Right renal cortex interstitium (tissue), 3 donors: ENCODE measurements at places on chromosomes 3 and 15. TPM values are rescaled to one million over a fixed set of nuclear protein-coding genes. Genes with fewer than 3 reads are reported as not detected.

CPNE9 gene
- 0.14 TPM for polyA plus RNA-seq

PLA2G4D gene
- polyA plus RNA-seq: 0.04 TPM

RTP4 gene
- polyA plus RNA-seq: 0.82 TPM

TRIM59 gene
- 18.1 TPM for polyA plus RNA-seq

KBTBD8 gene
- 1.1 TPM for polyA plus RNA-seq

ACY1 gene
- 108 TPM for polyA plus RNA-seq

RAD54L2 gene
- 14.9 TPM for polyA plus RNA-seq

RASL12 gene
- polyA plus RNA-seq: 7.8 TPM

ECE2 gene
- 0.10 TPM for polyA plus RNA-seq

DNA sequence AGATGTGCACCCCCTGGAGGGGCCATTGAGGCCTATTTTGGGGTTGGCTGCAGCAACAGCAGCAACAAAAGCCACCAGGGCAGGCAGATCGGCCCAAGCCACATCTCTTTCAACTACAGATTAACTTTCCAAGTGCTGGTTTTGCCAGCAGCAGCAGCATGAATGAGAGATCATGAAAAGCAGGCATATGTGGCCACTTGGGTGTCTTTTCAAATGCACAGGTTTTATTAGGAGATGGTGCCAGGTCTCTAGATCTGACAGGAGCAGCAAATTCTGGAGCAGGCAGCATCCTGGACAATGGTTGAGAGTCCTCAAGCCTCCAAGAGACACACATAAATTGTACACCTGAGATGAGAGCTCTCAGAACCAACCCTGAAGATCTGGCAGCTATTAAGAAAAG is 31.7 kb upstream of the CCDC66 start:
- no peak for DNase-seq

DNA sequence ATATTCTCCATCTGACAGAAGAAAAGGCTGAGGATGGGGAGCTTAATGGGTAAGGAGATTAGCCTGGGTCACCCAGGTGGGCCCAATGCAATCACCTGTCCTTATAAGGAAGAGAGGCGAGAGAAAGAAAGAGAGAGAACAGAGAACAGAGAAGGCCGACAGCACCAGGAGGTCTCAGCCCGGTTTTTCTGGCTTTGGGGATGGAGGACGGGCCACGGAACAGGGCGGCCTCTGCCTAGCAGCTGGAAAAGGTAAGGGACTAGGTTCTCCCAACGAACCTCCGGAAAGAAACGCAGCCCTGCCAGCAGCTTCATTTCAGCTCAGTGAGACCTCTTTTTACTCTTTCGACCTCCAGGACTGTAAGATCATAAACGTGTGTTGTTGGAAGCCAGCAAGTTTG is 196.0 kb upstream of the LYSMD4 start:
- no peak for DNase-seq

GRCh38 chr3:45985532-45986302 is 9.9 kb downstream of the FYCO1 start:
- no peak for DNase-seq

DNA sequence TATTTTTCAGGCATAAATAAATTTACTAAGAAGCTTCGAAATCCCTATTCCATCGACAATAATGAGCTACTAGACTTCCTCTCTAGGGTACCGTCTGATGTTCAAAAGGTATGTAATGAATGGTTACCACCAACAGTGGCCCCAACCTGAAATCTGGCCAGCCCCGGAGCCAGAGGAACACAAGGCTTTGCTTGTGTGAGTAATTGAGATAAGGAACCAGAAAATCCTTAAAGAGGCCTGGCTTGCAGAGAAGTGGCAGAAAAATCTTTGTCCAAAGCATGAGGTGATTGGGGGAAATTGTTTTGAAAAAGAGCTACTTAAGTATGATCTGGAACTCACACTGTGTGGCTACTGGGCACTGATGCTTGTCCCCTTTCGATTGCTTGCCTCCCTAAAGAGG is 245.3 kb downstream of the MCTP2 start:
- no peak for DNase-seq

DNA sequence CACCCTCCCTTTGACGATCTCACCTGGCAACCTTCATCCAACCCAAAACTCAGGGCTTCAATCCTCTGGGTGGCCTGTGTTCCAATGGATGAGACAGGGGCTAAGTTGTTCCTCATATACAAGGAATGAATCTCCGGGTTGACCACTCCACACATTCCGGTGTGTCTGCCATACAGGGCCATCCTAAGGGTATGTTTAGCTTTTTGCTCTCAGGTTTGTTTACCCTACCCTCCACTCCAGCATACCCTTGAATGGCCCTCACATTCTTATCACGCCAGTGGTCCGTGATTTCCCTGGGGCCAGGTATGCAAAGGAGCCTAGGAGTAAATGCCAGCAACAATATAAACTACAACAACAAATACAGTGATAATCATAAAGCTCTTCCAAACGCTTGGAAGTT is 45.7 kb upstream of the VGLL3 start:
- no peak for DNase-seq

GRCh38 chr15:72319985-72320671 is at the start of gene CELF6:
TSS of gene CELF6 (minus strand) at chr15:72320157. CDS start at chr15:72319874, 283 bp downstream.
- peak; percentile 65 for DNase-seq

DNA sequence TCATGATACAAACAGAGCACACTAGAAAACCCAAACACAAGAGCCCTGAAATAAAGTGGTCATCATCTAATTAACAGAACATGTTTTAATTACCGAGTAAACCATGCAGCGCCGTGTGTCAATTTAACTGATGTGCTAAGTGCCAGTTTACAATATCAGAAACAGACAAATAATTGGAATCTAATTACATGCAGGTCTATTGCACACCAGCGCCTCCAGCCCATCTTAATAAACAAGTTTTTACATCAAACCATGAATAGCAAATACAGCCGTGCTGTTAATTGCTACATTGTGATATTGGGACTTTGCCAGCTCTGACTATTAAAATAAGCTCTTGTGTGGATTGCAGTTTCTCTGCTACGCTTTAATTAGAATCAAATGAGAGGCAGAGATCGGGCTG is 510.2 kb upstream of the MDFIC2 start:
- no peak for DNase-seq

- no peak for DNase-seq
Observed at GRCh38 chr3:131998027-131998426, 36.8 kb downstream of the CPNE4 start.

DNA sequence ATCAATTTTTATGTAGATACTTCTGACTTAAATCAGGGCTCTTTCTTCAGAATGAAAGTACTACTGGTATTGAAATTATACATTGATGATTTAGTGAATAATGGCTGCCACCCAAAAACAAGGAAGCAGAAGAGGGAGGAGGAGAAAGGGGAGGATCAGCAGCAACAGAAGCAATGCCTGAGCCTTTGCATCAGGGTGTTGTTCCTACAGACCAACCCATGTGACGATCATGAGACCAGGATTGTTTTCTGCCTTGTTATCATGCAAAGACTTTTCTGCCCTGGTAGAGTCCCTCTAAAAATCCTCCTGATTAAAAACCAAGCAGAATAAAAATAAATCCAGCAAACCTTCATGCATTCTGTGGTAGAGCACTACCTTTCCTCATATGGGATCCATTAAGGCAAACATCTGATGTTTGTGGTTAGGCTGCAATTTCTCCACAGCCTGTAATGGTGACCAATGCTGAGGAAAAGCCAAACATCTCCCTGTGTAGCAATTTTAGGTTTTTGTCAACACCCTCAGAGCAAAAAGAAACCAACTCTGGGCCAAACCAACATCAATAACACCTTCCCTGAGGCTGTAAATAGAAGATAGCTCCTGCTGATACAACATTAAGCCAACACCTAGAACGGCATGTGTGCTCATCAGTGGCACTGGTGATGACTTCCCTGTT is 191.7 kb downstream of the ATP8B4 start:
- no peak for DNase-seq

DNA sequence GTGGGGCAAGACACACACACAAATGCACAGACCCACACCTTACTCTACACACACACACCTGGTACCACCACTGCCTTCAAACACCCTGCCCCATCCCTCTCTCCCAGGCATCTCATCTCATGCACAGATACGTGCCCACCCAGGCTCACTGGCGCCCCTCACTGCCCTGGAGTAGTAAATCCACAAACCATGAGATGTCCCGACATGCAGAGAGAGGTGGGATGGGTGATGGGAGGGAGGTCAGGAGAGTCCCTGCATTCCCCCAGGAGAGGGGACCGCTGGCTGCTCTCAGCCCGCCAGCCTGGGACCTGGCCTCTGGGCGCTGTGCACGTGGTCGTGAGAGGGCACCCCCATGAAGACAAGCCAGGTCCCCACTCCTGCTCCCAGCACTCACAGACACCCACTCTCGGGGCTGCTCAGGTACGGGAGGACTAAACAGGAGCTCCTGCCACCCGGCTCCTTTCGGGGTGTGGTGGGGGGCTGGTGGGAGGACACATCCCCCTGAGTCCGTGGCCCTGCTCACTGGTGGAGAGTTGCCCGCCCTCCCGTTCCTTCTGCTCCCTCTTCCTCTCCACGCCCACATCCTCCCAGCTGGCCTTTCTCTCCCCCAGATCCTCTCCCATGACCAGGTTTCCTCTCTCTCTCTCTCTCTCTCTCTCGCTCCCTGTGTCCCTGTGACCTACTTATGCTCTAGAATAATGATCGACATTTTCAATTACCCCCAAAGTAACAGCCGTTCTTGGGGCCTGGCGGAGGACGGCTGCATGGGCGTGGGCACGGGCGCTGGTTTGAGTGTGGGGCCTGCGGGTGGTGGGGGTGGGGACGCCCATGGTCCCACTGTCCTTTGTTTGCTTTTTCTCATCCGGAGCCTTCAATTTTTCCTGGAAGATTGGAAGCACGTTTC is 18.9 kb upstream of the CSPG4 start:
- no peak for DNase-seq

- no peak for DNase-seq
Observed at GRCh38 chr3:195148549-195148948, 122.4 kb downstream of the XXYLT1 start.

DNA sequence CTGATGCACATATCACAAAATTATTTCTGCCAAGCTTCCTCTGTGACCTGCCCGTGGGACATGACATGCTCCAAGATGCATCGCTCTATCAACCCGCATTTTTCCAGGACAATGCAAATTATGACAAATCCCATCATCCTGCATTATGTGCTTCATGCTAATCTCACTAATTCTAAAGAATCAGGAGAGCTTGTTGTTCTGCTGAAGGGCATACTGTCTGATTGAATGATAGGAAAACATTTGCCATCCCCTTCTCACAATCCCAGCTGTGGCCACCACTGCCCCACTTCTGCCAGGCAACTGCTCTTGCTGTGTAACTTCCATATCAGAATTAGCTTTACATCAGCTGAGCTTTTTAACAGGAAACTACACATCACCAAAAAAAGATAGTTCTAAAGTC is 203.5 kb upstream of the NANOGP8 start:
- no peak for DNase-seq

GRCh38 chr15:53310709-53311108 is 448.8 kb downstream of the WDR72 start:
- no peak for DNase-seq

GRCh38 chr3:186083746-186084145 is 25.1 kb downstream of the ETV5 start:
- no peak for DNase-seq

- DNase-seq: no peak
Observed at GRCh38 chr3:127732879-127733350, 60.2 kb downstream of the ABTB1 start.

DNA sequence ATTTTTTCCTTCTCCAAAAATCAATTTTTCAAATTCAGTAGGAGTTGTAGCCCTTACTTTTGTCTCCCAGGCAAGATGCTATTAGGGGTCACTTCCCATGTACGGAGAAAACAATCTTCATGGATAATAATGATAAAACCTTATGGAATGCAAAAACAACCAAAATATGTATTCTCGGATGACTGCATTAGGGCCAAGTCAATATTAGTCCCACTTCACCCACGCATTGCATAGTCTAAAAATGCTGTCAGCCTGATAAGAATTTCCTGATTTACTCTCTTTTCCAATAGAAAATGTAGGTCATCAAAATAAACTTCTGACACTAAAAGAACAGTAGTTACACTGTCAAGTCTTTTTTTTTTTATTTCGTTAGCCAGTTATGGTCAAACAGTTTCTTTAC is 2.7 kb downstream of the VGLL3 start:
- no peak for DNase-seq
